ENCODE measurements at places on chromosomes 7 and 10. TPM values are rescaled to one million over a fixed set of nuclear protein-coding genes. Genes with fewer than 3 reads are reported as not detected.

DNA sequence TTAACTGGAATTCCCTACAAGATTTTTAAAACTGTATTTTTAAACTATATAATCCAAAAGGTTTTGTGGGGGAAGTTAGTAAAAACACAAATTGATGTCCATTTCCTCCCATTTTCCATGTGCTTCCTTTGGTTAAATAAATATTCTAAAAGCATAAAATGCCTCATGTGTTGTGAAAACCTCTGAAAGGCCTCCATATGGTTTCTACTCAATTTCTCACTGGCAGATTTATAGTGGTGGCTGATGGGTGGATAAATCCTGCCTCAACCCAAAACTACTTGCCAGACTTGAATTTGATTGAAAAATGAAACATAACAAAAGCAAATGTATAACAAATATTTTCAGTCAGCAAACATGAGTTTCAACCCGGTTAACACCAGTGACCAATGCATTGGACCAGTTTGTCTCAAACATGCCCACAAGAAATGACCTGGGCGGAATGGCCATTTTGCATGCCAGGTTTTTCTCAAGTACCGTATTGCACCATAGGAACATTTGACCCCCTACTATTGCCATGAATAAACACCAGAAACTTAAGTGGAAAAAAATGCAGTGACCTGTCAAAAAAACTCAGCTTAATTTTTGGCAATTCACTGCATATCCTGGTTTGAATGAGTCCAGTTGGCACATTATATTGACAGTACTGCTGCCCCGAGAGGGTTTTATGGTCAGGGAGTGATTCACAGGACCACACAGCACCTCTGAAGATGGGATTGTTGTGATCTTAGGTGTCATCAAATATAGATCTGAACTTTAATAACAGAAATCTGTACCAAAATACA lies 454.6 kb upstream of the ANKRD30A start:
- DNase-seq = no peak
- no peaks in the 10 kb centered on the region for H3K4me1 ChIP-seq

GRCh38 chr7:17133977-17134376 lies 164.5 kb upstream of the AHR start:
- H3K27ac ChIP-seq = no peak overlapping the region
- no peak overlapping the region for H3K4me3 ChIP-seq
- no peaks in the 10 kb centered on the region for H3K4me1 ChIP-seq
- no peaks in the 10 kb centered on the region for H3K36me3 ChIP-seq
- no peak for DNase-seq
- no peaks in the 10 kb centered on the region for H3K27me3 ChIP-seq

- no peaks in the 10 kb centered on the region for H3K36me3 ChIP-seq
- no peaks in the 10 kb centered on the region for H3K4me1 ChIP-seq
- no peaks in the 10 kb centered on the region for H3K27me3 ChIP-seq
Observed at GRCh38 chr10:23630376-23630775, 191.5 kb downstream of the OTUD1 start.

DNA sequence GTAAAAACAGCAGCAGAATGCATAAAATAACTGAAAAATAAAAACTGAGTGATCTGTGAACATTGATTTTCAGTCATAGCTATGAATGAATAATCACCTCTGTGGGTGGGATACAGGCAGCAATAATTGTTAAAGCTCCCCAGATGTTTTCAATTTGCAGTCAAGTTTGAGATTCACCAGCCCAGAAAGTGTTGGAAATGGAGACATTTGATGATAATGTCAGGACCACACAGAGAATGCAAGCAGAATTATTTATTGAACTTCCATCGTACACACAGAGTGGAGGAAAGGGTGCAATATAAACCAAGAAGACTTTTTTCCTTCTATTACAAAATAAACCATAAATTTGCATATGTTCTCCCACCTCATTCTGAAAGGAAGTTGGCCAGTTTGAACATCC lies 601.7 kb downstream of the ANKRD7 start:
- H3K4me1 ChIP-seq = no peaks in the 10 kb centered on the region
- H3K4me3 ChIP-seq = no peak overlapping the region
- H3K36me3 ChIP-seq = no peaks in the 10 kb centered on the region

GRCh38 chr7:11428877-11429581 lies 403.0 kb downstream of the THSD7A start:
- H3K27ac ChIP-seq = no peak overlapping the region
- no peaks in the 10 kb centered on the region for H3K27me3 ChIP-seq
- no peak overlapping the region for H3K4me3 ChIP-seq
- DNase-seq = no peak
- no peaks in the 10 kb centered on the region for H3K36me3 ChIP-seq

GRCh38 chr10:43160921-43161255 lies 22.6 kb downstream of the CSGALNACT2 start:
- no peaks in the 10 kb centered on the region for H3K27me3 ChIP-seq
- H3K36me3 ChIP-seq = no peaks in the 10 kb centered on the region
- H3K27ac ChIP-seq = no peak overlapping the region
- no peaks in the 10 kb centered on the region for H3K4me1 ChIP-seq
- no peak for DNase-seq

DNA sequence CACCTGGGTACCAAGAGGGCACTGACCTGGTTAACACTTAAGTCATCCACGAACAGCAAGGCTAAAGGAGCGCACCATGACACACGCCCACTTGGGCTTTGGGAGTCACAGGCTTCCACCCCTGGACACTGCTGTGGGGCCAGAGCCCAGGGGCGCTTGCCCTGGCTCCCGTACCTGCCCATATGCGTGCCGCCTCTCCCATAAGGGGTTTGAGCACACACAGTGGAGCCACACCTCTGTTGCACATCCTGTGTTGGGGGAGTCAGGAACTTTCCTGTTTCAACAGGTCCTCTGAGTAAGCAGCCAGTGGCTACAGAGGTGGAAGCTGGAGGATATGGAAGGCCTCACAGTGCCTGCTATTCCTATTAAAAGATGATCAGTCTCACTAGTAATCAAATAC lies 152.0 kb downstream of the REEP3 start:
- H3K4me1 ChIP-seq = peaks cover 3% of the 10 kb centered on the region
- no peaks in the 10 kb centered on the region for H3K27me3 ChIP-seq
- H3K36me3 ChIP-seq = no peaks in the 10 kb centered on the region
- no peak overlapping the region for H3K4me3 ChIP-seq

DNA sequence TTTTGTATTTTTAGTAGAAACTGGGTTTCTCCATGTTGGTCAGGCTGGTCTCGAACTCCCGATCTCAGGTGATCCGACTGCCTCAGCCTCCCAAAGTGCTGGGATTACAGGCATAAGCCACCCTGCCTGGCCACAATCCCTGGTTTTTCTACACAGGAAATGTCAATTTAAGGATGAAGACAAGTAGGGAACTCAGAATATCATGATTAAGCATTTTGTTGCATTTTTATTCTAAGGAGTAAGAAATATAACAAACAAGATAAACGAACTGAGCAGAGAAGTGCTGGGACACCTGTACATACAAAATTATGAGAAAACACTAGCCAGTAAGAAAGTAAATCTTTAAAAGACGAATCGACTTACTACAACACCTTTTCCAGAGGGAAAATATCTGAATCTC lies 69.3 kb downstream of the CUBN start:
- H3K4me1 ChIP-seq = no peaks in the 10 kb centered on the region
- no peak overlapping the region for H3K27ac ChIP-seq
- no peak overlapping the region for H3K4me3 ChIP-seq
- H3K36me3 ChIP-seq = no peaks in the 10 kb centered on the region
- DNase-seq = no peak

DNA sequence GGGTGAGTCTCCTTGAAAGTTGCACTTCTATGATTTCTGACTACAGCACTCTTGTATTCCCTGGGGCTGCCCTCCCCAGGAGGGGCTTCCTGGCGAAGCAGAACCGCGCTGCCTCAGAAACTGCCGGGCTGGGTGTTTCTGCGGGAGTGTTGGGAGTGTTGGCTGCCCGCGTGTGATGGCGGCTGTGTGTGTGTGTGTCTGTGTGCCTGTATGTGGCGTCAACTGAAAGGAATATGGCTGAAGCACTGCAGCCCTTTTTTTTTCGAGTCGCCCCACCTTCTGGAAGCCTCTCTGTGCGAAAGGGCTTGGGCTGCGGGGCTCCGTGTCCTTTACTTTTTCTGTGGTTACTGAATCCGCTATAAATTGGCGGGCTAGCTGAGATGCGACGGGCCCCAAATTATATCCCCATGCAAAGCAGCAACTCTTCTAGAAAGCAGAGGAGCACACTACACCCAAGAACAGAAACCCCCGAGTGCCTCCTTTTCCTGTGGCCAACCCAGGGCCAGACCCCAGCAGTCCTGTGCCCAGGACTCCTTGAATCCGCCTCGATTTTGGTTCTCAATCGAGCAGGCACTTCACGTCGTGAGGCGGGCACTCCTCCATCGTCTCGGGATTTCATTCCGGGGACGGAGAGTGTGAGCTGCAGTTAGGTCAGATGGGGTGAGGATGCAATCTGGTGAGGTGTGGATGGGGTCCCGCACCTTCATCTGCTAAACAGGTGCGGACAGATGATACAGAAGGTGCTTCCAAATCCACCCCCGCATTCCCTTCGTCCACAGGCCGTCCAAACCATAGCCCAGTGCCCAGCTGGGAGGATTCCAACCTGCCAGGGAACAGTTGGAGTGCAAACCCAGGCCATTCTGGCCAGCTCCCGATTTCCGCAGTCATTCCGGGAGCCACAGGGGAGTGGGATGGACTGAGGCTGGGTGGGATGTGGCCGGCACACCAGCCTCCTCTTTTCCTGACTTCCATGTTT lies 22.5 kb upstream of the ZNF273 start:
- H3K27me3 ChIP-seq = no peaks in the 10 kb centered on the region
- peak; percentile 8 for DNase-seq
- H3K27ac ChIP-seq = no peak overlapping the region
- no peaks in the 10 kb centered on the region for H3K4me1 ChIP-seq
- no peaks in the 10 kb centered on the region for H3K36me3 ChIP-seq

DNA sequence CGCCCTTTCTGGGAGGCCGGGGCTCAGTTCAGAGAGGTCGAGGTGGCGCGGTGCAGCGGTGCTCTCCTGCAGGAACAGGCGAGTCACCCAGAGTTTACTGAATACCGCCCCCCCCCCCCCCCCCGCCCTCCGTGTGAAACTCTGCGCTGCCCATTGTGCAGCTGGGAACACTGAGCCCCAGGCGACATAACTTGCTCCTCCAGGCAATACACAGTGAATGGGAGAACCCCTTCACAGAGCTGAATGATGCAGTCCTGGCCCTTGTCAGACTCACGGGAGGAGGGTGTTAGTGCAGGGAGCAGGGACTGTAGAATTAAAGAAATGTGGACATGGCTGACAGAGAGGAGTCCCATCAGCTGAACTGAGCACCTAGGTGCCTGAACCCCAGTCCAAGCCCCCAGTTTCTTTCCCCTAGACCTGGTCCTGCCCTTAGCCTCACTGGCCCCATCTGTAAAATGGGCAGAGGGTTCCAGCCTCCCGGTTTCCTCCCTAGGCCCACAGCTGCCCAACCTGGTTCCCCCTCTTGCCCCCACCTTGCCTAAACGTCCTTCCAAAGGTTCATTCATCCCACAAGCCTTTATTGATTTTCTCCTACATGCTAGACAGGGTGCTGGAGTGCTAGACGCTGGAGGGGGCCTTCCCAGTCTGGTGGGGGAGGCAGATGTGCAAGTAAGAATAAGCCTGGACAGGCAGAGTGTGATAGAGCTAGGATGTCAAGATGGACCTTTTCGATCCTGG lies 869 bp upstream of the LOXL4 start:
- peak overlapping the region; percentile 54 for H3K4me3 ChIP-seq
- DNase-seq = no peak
- peaks cover 2% of the 10 kb centered on the region for H3K4me1 ChIP-seq
- H3K27me3 ChIP-seq = no peaks in the 10 kb centered on the region
- no peaks in the 10 kb centered on the region for H3K36me3 ChIP-seq

DNA sequence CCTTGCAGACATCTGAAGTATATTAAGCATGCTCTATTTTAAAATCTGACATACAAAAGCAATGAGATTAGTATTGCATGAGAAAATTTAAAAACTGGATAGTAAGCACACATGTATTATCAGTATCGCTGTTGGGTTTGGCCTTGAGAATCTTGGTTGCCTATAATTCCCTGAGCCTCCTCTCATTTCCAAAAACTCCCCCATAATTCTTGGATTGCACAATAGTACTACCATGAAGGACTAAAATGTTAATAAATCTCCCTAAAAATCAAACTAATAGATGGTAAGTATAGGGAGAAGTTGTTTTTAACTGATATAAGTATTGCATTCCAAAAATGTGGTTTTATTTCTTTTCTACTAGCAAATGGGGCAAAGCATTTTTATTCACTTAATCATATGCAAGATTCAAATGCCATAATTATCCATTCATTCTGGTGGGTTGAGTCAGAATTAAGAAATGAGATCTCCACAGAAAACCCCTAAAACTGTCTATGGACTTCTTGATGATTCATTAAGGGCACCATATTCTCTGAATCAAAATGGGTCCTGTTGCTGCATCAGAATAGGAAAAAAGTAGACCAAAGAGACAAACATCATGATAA lies 10.3 kb upstream of the VIM start:
- no peak overlapping the region for H3K4me3 ChIP-seq
- no peaks in the 10 kb centered on the region for H3K36me3 ChIP-seq
- no peak overlapping the region for H3K27ac ChIP-seq

DNA sequence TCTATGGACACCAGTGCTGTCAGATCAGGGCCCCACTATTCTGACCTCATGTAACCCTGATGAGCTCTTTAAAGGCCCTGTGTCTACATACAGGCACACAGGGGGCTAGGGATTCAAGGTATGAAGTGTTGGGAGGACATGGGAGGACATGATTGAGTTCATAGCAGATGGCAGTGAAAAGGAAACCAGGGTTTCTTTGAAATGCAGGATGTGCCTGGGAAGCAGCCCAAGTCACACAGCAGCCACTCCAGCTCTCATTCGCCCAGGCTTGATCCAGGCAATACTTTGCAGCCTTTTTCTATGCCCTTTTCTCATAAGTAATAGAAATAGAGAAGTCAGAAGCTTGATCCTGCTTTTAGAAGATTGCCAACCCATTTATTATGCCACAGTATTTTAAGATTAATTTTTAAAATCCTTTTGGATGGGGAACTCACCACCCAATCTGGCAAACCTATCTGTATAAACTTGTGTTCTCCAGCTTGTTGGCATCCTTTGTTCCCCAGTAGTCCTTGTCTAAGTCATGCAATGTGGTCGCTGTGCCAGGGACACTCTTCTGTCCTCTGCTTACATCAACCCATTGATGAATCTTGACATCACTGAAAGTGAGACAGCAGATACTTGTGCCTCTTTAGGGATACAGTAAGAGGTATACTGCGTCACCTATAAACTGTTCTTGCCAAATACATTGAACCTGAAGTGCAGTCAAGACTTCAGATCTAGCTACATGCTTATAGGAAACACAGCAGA lies 95.0 kb downstream of the TAF3 start:
- H3K4me1 ChIP-seq = peaks cover 4% of the 10 kb centered on the region
- H3K4me3 ChIP-seq = no peak overlapping the region
- H3K27me3 ChIP-seq = no peaks in the 10 kb centered on the region
- H3K36me3 ChIP-seq = no peaks in the 10 kb centered on the region
- no peak for DNase-seq

DNA sequence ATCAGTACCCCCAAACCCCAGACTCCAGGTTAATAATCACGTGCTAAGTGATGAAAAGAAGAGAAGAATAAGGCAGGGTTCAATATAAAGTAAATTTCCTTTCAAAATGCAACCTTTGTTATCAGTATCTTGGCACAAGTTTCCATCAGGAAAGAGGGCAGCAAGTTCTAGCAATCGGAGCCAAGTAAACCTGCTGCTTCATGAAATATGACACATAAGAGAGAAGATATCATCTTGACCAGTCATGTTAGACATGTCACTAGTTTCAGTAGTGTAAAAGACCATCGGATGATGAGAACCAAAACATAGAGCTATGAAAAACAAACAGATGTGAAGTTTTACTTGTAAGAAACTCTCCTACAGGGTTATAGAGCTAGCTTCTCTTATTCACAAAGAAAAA lies 44.0 kb downstream of the AASS start:
- H3K27me3 ChIP-seq = no peaks in the 10 kb centered on the region
- H3K4me3 ChIP-seq = no peak overlapping the region
- no peaks in the 10 kb centered on the region for H3K4me1 ChIP-seq
- no peak for DNase-seq
- peaks cover 100% of the 10 kb centered on the region for H3K36me3 ChIP-seq

The OLAH gene
- not detected for total RNA-seq

The NPTX2 gene
- total RNA-seq = 14.0 TPM

All from H1 (cell line).